Cortex of kidney (tissue), 1 donor: ENCODE measurements at places on chromosomes 16 and 17.

DNA sequence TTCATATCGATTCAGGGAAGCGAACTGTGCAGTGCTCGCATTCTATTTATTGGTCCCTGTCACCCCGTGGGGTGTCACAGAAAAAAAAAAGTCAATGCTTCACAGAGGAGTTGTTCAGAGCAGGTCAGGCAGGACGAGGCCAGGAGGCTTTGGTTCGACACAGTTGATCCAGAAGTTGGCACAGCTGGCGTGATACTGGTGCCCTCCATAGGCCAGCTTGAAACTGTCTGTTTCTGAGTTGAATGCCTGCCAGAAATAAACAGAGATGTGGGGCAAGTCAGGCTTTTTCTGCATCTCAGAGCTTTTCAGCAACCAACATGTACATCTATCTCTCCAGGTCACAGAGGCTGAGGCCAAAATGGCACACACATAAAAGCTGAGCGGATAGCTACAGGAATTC, 29.1 kb downstream of the DUSP14 start:
- DNase-seq: no peak

DNA sequence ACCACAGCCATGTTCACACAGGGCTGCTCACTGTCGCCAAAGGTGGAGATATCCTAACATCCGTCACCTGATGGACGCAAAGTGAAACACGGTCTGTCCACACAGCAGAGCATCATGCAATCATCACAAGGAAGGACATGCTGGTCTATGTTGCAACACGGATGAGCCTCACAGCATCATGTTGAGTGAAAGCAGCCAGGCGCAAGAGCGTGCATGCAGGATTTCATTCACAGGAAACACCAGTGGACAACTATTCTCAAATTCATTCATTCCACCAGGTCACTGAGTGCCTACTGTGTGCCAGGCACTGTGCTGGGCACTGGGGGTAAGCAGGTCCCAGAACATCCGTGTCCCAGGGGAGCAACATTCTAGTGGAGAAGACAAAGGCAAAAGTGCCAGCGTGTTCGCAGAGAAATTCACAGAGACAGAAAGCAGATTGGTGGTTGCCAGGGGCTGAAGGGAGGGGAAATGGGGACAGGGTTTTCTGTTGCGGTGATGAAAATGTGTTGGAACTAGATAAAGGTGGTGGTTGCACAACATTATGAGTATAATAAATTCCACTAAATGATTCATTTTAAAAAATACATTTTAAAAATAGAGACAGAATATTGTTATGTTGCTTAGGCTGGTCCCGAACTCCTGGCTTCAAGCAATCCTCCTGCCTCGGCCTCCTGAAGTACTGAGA, 22.7 kb upstream of the KCNJ12 start:
- no peak for DNase-seq

- DNase-seq: no peak
Observed at GRCh38 chr16:82523815-82524214, 103.0 kb upstream of the CDH13 start.

DNA sequence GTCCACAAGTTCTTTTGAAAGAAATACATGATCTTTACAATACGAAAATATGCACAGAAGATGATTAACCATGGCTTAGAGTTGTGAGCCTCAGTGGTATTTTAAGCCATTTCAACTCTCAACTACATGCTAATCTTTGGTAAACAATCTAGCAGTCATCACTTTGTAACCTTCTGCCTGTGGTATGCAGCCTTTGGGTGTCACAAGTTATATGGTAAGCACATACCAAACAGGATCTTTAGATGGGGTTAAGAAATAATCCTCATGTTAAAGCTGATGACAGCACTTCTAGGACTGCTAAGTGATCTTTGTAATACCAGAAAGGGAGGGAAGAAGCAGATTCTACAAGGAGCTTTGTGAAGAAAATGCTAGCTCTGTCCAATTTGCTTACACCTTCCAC, 74.3 kb downstream of the CA4 start:
- DNase-seq: no peak

GRCh38 chr17:45907750-45908395, 13.5 kb downstream of the MAPT start:
- no peak for DNase-seq
